Stimulated activated CD4-positive, alpha-beta T cell treated with anti-CD3 and anti-CD28 coated beads, Interleukin-15, amount 100 ng/mL, for 48 hours (primary cell): ENCODE measurements at places on chromosomes 5 and 9.

DNA sequence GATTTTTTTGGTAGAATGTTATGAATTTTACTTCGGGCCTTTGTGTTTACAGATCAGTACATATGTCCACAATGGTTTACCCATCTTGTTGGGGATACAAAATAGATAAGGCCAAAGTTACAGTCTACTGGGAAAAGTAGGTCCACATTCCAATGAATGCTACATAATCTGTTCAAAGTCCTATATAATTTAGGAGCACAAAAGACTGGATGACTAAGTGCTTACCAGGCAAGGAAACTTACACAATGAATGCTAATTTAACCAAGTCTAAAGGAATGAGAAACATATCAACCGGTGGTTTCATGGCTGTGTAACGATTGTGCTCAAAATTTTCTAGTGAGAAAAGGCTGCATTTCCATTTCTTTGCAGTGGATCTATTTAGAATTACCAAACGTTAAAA, 97.4 kb upstream of the TRPM3 start:
- no peak for DNase-seq

GRCh38 chr9:7212101-7212500, 454.3 kb downstream of the KDM4C start:
- no peak for DNase-seq

DNA sequence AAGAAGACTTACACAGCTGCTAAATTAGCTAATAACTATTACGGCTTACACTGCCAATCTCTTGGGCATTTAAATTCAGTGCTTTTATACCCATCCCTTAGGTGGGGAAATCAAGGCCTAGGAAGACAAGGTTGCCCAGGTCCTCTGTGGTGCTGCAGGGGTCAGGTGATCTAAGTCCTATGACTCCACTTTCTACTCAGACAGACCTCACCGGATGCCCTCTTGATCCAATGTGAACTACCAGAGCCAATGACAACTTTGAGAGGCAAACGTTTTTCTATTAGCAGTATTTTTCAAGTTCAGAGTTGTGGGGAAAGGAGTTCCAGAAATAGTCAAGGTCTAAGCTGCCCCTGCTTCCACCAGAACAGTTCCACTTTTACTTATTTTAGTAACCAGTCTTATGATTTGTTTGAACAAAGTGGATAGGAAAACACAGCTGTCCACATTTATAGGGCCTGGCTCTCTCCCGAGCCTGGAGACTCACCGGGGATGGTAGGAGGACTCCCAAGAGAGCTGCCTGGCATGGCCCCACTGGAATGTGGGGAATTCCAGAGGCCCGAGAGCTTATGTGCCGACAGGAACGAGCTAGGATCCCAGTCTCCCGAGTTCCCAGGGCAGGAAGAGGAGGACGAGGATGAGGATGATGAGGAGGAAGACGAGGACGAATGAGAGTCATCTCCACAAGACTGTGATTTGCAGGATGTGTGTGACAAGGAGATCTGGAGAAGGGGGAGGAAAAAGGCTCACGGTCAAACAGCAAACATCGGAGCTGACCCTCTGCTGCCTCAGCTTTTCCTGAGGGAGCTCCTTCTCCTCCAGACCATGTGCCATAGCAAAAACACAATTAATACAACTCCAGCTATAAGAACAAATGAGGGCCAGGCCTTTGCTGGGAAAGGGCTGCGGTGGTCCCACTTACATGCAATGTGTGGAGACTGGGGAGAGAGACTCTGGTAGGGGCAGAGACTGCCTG, 16.7 kb downstream of the FAM193B start:
- no peak for DNase-seq

DNA sequence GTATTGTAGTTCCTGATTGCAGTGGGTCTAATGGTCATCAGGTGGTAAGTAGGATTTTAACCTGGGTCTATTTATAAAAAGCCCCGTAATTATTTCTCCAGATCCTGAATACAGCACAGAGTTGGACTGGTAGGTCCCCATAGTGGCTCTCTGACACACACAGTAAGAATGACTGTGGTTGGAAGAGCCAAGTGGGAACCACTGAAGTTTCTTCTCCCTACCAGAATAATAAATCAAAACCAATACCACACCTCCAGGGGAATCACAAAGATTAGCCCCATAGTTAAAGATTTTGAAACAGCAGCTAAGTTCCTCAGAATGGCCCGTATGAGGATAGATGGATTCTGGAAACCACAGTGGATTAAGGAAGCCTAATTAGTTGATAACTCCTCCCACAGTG, 68.4 kb upstream of the ZFR start:
- DNase-seq = no peak

GRCh38 chr9:97934321-97935115, 3.5 kb downstream of the HEMGN start:
- no peak for DNase-seq

GRCh38 chr5:40273936-40274335, 405.8 kb upstream of the PTGER4 start:
- no peak for DNase-seq

DNA sequence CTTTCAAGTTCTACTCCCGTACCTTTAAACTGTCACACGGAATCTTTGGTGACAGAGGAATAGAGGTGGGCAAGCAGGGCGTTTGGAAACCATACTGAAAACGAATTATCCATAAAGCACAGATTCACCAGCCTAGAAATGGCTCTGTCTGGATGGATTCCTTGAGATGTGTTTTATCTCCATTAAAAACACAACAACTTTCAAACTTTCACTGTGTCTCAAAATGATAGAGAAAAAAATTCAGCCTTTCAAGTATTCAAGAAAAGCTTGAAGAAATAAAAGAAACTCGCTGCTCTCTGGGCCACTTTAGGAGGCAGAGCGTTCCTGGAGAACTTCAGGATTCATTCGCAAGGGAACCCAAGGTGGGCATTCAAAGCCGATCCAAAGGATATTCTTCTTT, 589 bp upstream of the THBS4 start:
- DNase-seq = no peak

- DNase-seq = no peak
Measured at GRCh38 chr5:138752341-138752950, 779 bp upstream of the CTNNA1 start.

DNA sequence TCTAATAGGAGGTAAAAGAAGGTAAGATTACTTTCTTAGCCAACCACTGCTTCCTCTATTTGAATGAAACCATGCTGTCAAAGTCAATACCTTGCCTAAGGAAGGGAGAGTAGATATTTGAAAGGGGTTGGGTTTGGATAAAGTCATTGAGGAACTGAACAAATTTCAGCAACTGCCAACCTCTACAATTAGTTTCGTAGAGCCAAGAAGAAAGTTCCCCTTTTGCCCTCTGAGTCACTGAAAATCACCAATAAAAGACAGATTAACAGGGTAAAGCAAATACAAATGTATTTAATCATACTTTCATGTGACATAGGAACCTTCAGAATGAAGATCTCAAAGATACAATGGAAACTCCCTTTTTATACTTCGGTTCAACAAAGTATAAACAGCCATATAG, 615.7 kb downstream of the GABRG2 start:
- no peak for DNase-seq

DNA sequence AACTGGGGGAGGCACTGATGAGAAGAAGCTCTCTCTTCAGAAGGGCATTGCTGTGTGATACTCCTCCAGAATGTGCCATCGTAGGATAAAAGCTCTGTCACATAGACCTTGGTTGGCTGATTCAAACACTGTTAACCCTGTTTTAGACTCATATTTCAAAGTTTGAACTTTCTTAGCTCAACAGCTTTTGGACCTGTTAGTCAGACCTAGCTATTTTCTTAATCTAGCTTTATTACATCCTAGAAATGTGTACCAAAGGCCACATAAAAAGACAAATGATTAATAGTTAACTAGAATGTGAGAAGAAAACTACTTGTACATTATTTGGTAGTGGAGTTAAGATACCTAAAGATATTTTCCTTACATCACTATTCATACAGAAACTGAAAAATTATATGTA, 4.3 kb downstream of the RHOBTB3 start:
- DNase-seq = no peak

DNA sequence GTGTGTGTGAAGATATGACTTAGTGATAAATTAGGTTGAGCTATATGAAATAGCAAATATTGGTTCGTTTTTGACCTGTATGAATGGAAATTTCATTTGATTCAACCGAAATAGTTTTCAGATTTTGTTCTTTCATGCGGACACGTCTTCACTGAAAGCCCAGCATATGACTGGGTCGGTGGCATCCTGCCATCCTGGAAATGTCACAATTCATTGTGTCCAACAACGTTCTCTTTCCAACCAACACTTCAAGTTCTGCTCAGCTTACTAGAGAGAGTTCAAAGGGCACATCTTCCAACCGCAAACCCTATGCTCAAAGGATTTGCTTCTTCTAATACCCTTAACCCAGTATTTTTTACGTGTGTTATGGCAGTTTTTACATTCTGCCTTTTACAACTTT, 252.5 kb downstream of the NTRK2 start:
- no peak for DNase-seq

DNA sequence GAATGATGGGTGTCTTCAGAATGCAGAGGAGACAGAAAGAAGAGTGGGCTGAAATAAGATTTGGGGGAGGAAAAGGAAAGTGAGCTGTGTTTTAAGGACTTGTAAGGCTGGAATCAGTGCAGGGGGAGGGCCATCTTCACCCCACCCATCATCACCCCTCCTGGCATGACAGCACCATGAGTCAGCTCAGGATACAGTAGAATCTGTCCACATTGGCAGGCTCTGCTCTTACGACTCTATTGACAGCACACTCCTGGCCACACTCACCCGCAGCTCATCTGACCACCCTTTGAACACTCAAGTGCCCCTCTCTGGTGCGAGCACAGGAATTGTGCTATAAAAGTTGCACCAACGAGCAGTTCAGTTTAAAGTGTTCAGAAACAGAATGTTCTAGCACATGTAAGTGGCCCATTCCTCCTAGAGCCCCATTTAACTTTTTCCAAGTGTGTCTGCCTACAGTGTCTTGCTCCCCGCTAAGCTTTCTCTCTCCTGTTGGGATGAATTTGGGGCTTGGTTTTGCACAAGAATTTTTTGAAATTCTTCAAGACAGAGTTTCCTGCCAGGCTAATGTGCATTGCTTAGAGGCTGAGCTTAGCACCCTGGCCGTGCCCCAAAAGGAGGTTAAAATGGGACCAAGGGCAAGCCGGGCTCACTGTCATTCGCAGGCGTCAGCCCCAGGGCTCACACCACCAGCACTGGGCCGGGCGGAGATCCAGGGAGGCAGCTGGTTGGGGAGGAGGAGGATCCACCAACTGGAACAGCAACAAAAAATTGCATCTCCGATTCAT, 12.0 kb downstream of the ADRA1B start:
- no peak for DNase-seq

- DNase-seq = no peak
Measured at GRCh38 chr5:137122558-137122957, 376.6 kb downstream of the SPOCK1 start.

DNA sequence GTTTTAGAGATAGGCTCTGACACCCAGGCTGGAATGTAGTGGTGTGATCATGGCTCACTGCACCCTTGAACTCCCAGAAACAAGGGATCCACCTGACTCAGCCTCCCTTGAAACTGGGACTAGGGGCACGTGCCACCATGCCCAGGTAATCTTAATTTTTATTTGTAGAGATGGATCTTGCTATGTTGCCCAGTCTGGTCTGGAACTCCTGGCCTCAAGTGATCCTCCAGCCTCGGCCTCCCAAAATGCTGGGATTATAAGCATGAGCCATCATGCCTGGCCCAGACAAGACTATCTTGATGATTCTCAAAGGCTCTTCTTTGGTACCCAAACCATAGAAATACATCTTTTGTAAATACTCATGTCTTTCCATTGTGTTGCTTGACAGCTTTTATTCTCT, 10.8 kb downstream of the OSMR start:
- DNase-seq = no peak
